ENCODE measurements at places on chromosomes 1 and 21.
A peak's percentile ranks its signal among the peaks of the same experiment; 100 is the strongest.

GRCh38 chr1:157831968-157832626 is 9.5 kb downstream of the CD5L start:
- no peak for DNase-seq

- DNase-seq = no peak
Measured at GRCh38 chr1:27383039-27383605, at the start of gene CD164L2. TSS of gene CD164L2 (minus strand) at chr1:27383333. CDS start at chr1:27383239, 94 bp downstream.

GRCh38 chr1:60983701-60984061 is 98.7 kb upstream of the NFIA start:
- DNase-seq = no peak

GRCh38 chr1:241156231-241156965 is 200.6 kb downstream of the RGS7 start:
- peak; percentile 18 for DNase-seq

- DNase-seq = no peak
Measured at GRCh38 chr21:16305686-16306085, 575.9 kb downstream of the USP25 start.

DNA sequence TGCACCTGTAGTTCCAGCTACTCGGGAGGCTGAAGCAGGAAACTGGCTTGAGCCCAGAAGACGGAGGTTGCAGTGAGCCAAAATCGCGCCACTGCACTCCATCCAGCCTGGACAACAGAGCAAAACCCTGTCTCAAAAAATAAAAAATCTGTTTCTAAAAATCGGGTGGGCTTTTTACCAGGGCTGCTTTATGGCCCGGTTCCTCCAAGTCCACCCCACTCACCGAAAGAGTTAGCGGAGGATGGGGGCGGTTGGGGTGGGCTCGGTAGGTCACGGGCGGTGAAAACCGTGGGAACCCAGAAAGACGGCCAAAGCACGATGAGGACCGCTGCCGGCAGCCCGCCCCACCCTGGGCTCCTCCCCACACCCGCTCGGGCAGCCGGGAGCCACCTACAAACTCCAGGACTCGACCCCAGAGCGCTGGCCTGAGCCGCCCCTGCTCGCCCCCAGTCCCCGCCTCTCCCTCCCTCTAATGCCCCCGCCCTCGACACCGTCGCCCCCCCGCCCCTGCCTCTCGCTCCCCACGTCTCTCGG is 846 bp upstream of the PER3 start:
- DNase-seq = no peak

DNA sequence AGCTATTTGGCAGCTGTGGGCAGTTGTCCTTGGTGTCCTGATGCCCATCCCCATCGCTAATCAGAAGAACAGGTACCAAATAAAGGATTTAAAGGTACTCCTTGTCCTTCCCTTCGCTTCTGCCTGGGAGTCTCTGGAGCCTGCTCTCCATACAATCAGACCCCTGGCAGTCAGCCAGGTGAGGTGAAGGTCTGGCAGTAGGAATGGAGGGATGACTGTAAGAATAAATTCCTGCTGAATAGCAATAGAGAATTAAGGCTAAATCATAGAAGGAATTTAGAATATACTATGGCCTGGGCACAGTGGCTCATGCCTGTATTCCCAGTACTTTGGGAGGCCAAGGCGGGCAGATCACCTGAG is 9.2 kb downstream of the THBS3 start:
- no peak for DNase-seq

DNA sequence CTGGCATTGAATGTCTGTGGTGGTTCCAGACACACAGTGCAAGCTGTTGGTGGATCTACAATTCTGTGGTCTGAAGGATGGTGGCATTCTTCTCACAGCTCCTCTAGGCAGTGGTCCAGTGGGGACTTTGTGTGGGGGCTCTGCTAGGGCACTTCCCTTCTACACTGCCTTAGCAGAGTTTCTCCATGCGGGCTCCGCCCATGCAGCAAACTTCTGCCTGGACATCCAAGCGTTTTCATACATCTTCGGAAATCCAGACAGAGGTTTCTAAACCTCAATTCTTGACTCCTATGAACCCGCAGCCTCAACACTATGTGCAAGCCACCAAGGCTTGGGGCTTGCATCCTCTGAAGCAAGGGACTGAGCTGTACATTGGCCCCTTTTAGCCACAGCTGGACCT is 43.0 kb downstream of the RGS18 start:
- DNase-seq = no peak

GRCh38 chr1:4755864-4756504 is 101.6 kb downstream of the AJAP1 start:
- DNase-seq = no peak

GRCh38 chr1:226871636-226872327 is 1.4 kb downstream of the PSEN2 start:
- DNase-seq = no peak

GRCh38 chr1:98104289-98104688 is 183.5 kb upstream of the DPYD start:
- peak; percentile 86 for DNase-seq

GRCh38 chr1:36323636-36324352 is at the start of gene EVA1B:
TSS of gene EVA1B (minus strand) at chr1:36323645. CDS start at chr1:36323037, 608 bp downstream.
- DNase-seq = no peak

- no peak for DNase-seq
Measured at GRCh38 chr1:46517010-46517600, 27.5 kb downstream of the DMBX1 start.

- no peak for DNase-seq
Measured at GRCh38 chr1:55641947-55642346, 426.8 kb upstream of the USP24 start.

DNA sequence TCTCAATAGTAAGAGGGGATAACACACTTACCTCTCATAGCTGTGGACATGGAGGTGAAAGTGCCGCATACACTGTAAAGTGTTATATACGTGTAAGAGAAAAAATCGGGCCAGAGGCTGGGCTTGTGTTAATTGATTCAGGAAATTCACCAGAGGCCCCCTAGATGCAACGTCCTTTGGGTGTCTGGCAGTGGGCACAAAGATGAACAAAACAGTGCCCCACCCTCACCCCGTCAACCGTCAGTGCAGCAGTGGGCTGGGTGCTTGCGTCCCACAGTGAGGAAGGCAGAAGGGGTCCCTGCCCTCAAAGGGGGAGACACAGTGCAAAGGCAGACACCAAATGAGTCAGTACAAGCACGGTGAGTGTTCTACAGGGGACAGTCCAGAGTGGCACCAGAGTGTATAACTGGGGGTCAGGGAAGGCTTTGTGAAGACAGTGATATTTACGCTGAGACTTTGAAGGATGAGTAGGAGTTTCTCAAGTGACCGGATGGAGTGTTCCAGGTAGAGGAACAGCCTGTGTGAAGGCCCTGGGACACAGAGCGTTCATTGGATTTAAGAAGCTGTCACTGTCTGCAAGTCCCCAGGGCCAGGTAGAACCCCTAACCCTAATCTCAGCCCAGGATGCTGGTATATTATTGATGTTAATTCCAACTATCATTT is 6.6 kb upstream of the MTFR1L start:
- no peak for DNase-seq

DNA sequence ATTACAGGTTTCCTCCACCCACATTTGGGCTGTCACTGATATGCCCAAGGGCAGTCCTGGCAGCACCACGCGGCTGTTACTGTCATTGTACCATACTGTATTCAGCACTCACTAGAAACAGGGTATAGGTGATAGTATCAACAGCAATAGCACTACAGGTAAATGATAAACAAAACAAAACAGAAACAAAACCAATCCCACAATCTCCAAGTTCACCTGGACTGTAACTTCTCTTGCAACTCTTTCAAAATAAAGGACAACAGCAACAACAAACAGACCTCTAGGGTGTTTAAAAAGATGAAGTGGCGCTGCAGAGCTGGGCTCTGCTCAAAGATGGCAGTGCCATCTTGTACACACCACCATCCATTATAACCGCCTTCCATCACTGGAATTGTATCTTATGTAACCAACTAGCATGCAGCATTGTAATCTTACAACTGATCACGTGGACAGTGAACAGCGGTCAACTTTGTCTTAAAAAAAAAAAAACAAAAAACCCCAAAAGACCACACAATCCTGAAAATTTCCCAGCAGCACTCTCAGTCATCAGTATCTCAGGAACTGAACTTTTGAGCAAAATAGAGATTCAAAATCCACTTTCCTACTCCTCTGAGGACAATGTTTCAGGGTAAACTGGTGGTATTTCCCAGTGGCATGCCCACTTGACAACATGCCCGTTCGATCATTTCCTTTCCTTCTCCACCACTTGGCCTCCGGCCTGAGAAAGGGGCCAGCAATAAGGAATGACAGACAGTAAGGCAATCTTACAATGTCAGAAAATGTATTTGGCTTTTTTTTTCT is 3.8 kb downstream of the IRF2BP2 start:
- DNase-seq = no peak

GRCh38 chr1:18249631-18250030 is 142.0 kb downstream of the IGSF21 start:
- DNase-seq = no peak

DNA sequence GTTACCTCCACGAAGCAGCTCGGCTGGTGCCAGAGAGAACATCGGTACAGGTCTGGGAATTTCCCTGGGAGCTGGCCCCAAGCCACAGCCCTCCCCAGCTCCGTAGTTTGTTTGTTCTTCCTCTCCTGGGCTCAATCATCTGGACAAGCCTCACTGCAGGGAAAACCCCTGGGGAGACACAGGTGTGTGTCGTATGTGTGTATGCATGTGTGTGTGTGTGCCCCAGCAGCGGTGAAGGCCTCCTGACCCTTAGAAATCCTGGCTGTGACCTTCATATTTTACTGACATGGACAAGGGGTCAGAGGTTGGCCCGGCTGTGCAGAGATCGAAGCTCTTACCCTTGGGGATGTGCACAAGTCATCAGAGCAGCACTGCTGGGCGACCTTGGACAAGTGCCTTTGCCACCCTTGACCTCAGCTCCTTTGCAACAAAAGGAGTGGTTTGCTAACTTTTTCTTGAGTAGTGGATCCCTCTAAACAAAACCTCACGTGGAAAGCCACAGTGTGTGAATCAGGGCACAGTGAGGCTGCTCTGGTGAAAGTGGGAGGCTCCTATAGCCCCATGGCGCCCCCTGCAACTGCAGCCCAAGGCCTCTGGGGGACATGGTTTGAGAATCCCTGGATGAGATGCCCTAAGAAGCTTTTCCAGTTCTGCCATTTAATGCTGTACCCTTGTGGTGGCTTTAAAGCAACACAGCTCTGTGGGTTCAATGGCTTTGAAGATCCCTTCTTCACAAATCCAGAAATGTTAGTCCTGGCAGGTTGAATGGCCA is 12.3 kb upstream of the IL22RA1 start:
- DNase-seq = no peak

DNA sequence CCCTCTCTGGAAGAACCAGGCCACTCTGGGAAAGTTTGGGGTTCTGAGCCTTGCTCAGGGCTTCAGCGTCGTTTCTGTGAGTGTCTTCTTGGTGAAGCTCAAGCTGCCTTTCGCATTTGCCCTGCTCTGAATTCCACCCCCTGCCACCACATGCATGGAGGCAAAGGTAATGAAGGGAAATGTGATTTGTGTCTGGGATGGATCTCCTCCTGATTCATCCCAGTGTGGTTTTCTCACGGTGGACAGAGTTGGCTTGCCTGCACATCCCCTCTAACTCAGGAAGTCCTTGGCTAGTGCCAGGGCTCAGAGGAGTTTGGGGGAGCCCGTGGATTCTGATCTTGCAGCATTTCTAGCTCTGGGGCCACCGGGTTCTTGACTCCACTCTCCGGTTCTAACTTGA is 173.6 kb upstream of the RAB4A start:
- no peak for DNase-seq

DNA sequence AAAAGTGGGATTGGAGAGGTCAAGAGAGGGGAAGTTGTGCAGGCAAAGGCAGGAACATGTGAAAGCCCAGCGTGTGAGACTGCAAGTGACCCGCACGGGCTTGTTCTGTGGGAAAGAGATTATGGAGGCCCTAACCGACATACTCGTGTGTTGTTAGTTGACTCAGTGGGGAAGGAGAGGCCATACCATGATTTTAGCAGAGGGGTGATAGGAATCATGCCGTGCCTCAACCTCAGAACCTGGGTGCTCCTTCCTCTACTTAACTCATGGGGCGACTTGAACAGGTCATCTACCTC is 19.3 kb downstream of the PGLYRP3 start:
- no peak for DNase-seq

DNA sequence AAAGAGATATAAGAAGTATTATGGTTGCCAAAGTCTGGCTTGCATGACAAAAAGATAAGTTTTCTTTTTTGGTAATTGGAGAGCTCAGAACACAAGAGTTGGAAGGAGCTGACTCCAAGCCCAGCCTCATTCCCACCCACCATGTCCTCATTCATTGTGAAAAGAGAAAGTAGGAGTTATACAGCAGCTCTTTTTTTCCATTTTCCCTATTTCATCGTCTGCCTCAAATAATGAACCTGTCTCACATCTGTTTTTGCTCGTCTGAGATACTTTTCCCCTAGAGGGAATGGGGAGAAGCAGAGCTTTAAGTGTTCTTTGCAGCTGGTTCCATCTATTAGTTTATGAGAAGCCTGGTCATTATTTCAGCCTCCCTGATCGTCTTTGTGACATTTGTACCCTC is 34.7 kb downstream of the AGT start:
- DNase-seq = no peak
